ENCODE measurements at places on chromosomes 3 and 15.

GRCh38 chr3:141904203-141904602 lies 27.8 kb downstream of the ATP1B3 start:
- no peak for ATAC-seq

DNA sequence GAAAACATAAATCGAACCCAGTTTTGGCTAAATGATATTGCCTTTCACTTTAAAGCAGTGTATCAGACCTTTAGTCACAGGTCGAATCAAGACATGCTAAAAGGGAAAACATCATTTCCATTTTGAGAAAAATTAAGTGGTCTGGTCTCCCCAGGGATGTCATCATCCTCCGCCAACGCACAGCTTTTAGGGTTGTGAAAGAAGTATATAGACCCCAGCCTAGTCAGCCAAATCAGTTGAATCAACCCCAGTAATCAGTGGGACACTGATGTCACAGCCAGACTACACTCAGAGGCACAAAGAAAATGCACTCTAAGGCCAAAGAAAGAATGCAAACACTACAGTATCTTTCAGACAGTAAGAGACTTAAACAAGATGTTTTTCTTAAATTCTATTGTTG lies 187.4 kb downstream of the ZIC4 start:
- peak; percentile 52 for ATAC-seq

- no peak for ATAC-seq
These were observed 41.9 kb downstream of the MEX3B start for GRCh38 chr15:82003916-82004315.

DNA sequence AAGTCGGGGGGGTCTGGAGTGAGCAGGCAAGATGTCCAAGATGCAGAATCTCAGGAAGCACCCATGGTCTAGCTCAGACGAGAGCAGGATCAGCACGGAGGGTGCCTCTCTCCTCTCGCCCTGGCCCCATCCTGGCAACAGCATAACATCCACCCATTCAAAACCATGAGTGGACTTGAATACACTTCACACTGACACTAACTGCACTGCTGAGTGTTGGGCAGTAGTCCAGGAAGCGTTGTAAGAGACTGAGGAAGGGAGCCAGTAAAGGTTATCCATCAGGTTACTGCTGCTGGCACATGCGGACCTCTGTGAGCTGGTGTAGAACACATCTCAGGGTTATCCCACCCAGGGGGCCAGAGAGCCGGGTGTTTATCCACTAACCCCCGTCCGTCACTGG lies 131.0 kb upstream of the TOPAZ1 start:
- no peak for ATAC-seq

- no peak for ATAC-seq
These were observed 375.1 kb upstream of the RBMS3 start for GRCh38 chr3:28905798-28906197.

DNA sequence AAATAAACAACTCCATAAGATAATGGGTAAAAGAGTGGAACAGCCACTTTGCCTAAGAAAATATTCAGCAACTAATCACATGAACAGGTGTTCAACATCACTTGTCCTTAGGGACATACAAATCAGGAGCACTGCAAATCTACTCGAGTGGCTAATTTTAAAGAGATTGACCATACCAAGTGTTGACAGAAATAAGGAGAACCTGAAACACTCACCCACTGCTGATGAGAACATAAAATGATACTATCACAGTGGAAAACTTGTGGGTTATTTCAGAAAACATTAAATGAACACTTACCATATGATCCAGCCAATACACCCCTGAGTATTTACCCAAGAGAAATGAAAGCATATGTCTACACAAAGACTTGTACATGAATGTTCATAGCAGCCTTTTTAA lies 70.5 kb downstream of the GABRB3 start:
- no peak for ATAC-seq
